Small intestine (tissue), 16 donors: ENCODE measurements at places on chromosomes 16 and 17. TPM values are rescaled to one million over a fixed set of nuclear protein-coding genes. Genes with fewer than 3 reads are reported as not detected.

DNA sequence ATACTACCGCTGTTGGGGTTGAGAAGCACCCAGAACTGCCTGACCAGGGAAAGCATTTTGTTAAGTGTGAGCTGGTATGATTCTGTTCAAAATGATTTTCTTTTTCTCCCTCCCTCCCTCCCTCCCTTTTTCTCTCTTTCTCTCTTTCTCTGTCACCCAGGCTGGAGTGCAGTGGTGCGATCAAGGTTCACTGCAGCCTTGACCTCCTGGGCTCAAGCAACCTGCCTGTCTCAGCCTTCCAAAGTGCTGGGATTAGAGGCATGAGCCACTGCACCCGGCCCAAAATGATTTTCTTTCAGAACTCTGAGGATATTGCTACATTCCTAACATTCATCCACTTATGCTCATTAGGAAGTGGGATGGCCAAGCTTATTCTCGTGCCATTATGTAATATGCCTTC is 41.3 kb downstream of the SLC47A1 start:
- no peak for DNase-seq

GRCh38 chr17:1286379-1287106 is 7.1 kb downstream of the TRARG1 start:
- no peak for DNase-seq

DNA sequence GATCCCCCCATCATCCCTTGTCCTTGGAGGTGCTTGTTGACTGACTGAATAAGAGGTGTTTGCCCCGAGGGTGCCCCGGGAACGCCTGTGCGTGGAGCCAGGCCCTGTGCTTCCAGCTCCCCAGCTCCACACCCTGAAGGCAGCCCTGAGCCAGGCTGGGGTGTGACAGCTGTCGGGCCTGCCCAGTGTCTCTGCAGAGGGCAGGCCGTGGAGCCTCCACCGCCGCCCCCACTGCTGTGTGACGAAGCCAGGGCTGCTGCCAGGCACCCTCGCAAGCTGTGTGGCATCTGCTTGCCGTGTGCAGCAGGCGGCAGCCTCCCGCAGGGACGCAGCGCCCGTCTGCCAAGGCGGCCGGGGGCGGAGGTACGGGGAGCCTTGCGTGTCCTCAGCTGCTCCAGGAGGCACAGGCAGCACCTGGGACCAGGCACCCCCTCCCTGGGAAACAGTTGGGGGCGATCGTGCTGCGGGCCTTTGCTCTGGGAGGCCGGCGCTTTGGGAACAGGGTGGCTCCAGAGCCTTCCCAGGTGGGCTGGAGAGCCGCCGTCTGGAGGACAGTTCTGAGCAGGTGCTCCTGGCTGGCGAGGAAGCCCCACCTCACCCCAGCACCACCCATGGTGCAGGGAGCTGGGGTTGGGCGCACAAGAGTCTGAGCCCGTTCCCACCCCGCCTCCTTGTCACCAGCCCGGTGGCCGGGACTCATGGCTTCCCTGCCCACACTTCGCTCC is 26.6 kb downstream of the GSE1 start:
- DNase-seq = no peak

GRCh38 chr17:68199837-68200688 is 47.8 kb upstream of the AMZ2 start:
- DNase-seq = no peak

- no peak for DNase-seq
These were observed 17.4 kb upstream of the RASD1 start for GRCh38 chr17:17513626-17514025.

DNA sequence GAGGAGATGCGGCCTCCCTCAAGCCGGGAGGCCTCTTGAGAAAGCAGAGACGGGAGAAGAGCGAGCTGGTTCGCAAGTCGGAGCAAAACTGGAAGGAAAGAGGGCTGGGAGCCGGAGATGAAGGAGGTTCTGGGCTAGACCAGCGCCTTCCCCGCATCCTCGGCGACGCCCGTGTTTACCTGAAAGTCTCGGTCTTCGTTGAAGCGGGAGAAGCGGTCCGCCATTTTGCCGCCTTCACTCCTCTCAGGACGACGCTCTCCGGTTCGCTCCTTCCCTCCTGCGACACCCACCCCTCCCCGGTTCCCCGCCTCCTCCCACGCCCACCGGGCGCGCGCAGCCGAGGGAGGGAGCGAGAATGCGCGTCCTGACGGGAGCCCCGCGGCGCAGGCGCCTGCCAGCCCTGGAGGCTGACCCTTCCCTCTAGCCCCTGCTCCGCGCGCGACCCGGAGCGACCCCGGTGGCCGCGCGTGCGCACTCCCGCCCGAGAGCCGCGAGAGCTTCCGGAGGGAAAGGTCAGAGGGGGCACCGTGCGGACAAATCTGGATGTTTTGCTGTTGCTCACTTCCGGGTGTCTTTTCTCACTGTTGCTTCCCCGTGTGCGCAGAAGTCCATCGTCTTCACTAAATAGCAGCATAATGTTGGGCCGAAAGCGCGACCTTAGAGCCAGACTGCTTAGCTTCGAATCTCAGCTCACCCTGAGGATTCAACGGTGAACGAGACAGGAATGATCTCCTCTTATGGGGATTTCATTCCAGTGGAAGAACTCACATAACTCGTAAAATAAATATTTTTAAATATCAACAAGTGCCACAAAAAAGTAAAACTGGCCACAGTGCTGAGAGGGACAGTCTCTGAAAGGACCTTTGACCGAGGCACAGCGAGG is at the start of gene GPATCH8:
Gene GPATCH8, minus strand, starts transcription at position 260 of the 883 bp plus-strand sequence. Its CDS starts 36 bp downstream, at position 224.
- peak; percentile 98 for DNase-seq

CA7 gene
- polyA plus RNA-seq = 89.7 TPM

NHERF2 gene
- polyA plus RNA-seq = 76.1 TPM

GGT6 gene
- 17.6 TPM for polyA plus RNA-seq

SETD6 gene
- polyA plus RNA-seq = 25.6 TPM

TMED6 gene
- polyA plus RNA-seq = not detected
